Stimulated activated CD4-positive, alpha-beta T cell treated with anti-CD3 and anti-CD28 coated beads, Interleukin-1b, Interleukin-23, amount 100 ng/mL, for 24 hours (primary cell): ENCODE measurements at places on chromosomes 7 and 10.

DNA sequence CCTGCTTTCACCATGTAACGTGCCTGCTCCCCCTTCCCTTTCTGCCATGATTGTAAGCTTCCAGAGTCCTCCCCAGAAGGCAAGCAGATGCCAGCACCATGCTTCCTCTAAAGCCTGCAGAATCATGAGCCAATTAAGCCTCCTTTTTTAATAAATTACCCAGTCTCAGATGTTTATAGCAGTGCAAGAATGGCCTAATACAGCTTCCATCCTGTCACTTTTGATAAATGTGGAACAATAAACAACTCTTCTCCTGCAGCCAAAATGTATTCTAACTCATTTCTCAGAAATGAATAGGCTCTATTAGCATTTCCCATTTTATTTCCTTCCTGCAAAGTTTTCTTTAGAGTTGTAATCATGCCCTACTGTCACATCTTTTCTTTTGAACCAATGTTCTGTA, 43.4 kb downstream of the C7orf25 start:
- no peak for DNase-seq

GRCh38 chr10:125933693-125934092, 37.3 kb downstream of the FANK1 start:
- no peak for DNase-seq

DNA sequence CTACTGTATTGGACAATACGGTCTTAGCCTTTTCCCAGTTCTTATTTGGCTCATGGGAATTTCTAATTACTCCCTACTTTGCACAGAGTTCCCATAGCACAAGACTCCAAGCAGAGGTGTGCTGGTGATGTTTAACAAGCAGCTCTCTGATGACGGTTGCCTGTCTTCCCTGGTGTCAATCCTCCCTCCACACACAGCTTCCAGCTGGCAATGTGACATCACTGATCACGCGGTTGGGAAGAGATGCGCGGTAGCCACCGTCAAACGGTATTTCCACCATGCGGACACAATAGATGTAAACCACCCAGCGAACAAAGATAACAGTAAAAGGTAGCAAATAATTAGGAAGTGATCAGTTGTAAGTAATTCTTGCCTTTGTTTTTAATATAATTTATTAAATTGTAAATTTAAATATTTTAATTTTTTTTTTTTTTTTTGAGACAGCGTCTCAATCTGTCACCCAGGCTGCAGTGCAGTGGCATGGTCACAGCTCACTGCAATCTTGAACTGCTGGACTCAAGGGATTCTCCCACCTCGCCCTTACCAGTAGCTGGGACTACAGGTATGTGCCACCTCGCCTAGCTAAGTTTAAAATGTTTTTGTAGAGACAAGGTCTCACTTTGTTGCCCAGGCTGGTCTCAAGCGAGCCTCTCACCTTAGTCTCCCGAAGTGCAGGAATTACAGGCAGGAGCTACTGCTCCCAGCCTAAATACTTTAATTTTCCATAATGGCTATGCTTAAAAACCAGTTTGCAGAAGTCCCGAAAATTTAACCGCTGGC, 36.3 kb upstream of the IL15RA start:
- DNase-seq: no peak

DNA sequence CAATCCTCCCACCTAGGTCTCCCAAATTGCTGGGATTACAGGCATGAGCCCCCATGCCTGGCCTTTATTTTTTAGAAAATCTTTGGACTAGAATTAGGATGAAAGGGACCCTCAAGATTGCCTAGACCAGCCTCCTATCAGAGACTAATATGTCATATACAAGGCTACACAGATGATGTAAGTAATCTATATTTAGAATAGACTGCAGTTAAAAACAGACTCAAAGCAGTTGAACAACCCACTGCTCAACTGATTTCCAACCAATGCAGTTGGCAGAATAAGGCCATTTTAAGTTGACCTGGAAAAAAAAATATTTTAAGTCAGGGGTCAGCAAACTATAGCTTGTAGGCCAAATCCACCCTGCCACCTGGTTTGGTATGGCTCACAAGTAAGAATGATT, 27.7 kb downstream of the PSPH start:
- DNase-seq: no peak

DNA sequence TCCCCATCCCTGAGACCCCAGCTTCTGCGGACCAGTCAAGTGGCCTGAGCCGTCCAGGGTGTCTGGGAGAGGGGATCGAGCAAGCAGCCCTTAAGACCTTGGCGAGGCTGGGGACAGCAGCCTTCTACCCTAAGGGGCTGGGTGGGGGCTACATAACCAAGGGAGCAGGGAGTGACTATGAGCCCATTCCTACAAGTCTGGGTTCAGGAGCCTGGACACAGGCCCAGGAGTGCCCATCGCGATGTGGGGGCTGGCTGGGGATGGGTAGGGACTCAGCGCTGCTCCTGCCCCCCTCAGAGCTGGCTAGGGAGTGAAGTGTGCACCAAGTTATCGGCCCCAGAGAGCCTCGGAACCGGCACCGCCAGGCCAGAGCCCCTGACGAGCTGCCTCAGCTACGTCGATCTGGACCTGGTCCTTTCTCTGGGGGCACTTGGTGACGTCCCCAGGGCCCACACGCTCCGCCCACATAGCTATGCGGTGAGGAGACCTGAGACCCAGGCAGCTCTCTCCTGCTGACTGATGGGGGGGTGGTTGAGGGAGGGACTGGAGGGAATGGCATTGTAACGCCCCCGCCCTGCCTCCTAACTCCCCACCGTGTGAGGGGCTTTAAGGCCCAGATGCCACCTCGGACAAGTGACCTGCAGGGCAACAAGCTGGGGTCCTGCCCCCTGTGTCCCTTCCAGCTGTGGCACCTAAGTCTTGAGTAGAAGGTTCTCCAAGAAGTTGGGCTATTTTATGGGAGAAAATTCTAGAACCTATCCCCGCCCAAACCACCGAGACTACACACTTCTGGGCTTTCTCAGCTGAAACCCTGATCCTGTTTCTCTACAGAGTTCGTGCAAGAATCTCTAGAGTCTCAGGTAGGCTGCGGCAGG, 2.5 kb downstream of the SAP25 start:
- no peak for DNase-seq

- DNase-seq: no peak
Measured at GRCh38 chr7:2701832-2702593, 14.0 kb downstream of the AMZ1 start.

DNA sequence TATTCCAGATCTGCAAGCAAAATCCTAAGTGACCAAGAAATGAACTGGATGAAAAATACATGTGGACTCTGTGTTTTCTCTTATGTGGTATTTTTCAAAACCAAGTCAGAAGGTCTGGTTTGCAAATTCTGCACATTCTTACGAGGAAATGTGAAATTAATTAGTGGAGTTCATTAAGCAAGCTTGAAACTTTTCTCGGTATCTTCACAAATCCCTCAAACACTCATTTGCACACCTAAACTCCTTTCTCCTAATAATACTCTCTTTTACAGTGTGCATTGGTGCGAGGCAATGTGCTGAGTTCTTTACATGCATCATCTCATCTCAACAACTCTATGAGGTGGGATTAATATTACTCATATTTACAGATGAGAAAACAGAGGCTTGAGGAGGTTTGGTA, 82.1 kb downstream of the MTERF1 start:
- no peak for DNase-seq

DNA sequence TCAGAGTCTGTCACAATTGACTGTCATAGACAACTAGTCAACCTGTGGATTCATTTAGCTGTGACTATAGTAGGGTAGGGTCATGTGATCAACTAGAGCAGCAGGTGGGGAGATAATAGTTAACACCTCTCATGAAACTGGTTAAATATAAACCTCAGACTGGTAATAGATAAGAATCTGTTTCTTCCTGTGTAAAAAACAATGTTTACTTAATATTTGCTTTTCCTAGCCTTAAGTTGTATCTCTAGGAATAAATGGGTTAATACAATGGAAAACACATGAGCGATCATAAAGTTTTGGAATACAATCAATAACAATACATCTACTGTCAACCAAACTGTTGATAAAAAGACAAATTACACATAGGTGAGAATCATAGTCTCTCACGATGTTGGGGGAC, 43.4 kb upstream of the ITGB8 start:
- DNase-seq: no peak

GRCh38 chr10:92757066-92757710, 67.4 kb downstream of the HHEX start:
- DNase-seq: no peak
